Activated T-helper 1 cell treated with Interleukin-2 at 50 U/mL for 16 hours (primary cell): ENCODE measurements at places on chromosomes 16 and 17.

DNA sequence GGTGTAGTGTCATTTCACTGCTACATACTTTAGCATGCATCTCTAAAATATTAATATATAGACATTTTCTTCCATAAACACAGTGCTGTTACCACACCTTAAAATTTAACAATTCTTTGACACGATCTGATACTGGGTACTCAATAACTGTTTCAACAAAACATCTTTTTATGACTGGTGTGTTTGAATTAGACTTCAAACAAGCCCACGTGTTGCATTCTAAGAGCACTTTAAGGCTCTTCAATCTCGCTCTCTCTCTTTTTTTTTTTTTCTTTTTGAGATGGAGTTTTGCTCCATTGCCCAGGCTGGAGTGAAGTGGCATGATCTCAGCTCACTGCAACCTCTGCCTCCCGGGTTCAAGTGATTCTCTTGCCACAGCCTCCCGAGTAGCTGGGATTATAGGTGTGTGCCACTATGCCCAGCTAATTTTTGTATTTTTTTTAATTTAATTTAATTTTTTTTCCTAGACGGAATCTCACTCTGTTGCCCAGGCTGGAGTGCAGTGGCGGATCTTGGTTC is 15.8 kb upstream of the SLC46A1 start:
- DNase-seq, result no peak

DNA sequence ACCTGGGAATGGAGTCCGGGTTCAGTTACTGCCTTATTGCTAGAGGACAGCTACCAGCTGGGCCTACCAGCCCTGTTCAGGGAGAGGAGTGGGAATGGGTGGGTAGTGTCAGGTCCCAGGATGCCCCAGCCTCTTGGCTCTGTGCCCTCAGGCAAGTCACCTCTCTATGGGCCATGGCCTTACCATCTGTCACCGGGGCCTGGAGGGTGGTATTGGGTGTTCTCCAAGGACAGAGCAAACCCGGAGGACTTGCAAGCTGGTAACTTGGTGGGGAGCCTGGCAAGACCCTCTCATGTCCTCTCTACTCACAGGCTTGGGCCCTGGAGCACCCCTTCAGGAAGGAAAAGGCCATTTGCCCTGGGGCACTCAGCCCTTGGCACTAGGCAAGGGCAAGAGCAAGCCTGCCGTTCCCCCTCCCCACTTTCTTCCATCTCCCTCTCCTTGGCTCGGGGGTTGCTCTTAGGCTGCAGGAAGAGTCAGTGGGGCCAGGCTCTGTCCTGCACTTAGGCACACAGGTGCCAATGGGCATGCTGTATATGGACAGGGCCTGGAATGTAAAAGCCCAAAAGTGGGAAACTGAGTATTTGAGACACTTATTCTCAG is 170.0 kb upstream of the ZNF267 start:
- no peak for DNase-seq

GRCh38 chr17:59333836-59334235 is 2.4 kb downstream of the YPEL2 start:
- no peak for DNase-seq

DNA sequence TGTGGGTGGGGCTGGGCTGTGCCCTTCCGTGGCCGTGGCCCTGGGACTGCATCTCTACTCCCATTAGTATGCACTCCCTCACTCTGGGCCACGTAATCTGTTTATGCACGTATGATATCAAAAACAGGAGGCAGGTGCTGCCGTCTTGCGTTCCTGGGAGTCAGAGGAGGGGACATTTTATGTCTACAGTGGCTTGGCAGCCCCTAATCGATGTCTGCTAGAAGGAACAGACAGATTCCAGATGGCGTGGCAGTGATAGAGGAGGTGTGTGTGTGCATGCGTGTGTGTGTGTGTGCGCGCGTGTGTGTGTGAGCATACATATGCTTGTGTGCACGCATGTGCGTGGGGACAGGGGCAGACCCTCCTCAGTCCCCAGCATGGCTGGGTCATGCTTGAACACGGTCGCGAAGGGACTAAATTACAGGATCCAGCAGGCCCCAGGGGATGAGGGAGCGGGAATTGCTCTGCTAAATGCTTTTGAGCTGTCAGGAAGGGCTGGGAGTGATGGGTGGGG is 44.7 kb downstream of the SREBF1 start:
- DNase-seq, result no peak

GRCh38 chr17:56217921-56218320 is 64.6 kb downstream of the ANKFN1 start:
- no peak for DNase-seq

DNA sequence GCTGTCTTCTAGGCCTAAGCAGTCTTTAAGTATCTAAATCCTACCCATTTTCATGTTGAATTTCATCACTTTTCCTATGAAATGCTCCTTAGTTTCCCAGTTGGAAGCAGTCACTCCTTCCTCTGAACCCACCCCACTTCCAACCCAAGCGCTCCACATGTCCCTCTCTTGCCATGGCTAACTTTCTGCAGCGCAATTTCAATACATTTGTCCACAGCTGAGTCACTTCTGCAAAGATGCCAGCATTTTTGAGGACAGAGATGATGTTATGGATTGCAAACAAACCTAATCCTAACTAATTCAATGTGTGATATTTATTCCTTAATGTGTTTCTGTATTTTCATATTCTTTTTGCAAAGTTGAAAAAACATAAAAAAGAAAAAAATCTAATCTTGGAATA is 71.7 kb downstream of the HLF start:
- DNase-seq, result no peak

- DNase-seq, result no peak
Observed at GRCh38 chr16:56282451-56282850, 91.2 kb downstream of the GNAO1 start.

- no peak for DNase-seq
Observed at GRCh38 chr17:41784207-41784744, 2.2 kb downstream of the JUP start.

GRCh38 chr16:88767546-88768070 is 17.4 kb downstream of the PIEZO1 start:
- no peak for DNase-seq
